ENCODE measurements at places on chromosomes 7 and 10. TPM values are rescaled to one million over a fixed set of nuclear protein-coding genes. Genes with fewer than 3 reads are reported as not detected.
A peak's percentile ranks its signal among the peaks of the same experiment; 100 is the strongest.

DNA sequence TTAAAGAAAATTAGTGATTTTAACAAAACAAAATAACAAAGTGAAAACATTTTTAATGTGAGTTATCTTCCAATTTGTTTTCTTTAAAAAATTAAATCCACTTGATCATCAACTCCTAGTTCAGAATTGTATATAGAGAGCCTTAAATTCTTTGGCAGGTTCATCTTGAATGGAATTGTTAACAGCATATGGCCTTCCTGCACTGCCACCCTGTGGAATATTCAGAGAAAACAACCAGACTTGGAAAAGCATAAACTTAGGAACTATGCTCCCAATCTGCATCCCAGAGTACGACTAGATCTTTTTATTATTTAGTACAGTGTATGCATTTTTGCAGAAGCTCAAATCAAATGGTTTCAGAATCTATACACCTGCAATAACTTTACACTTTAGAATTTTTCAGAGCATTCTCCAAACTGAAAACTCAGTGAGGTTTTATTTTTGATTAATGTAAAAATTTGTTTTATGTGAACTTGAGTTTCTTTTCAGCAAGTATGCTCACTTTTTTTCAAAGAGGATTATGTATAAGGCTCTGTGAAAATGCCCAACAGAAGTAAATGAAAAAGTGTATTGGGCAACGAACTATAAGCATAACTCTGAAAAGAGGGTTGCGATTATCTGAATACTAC is 44.9 kb upstream of the ANK3 start:
- DNase-seq: peak; percentile 50

DNA sequence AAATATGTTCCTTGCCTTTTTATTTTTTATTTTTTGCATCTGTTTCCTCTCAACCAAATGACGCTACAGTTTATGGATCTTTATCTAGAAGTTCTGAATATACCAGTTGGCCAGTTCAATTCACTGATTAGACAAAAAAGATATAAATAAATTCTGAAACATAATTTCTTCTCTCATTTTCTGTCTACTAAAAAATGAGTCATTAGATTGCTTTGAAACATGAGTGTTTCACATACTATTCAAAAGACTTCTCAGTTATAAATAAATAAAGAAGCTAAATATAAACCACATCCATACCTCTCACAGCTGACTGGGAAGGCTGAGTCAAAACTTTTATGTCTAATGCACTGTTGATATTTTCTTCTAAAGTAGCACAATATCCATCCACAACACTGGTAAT is 97.6 kb upstream of the GPR22 start:
- DNase-seq: no peak

DNA sequence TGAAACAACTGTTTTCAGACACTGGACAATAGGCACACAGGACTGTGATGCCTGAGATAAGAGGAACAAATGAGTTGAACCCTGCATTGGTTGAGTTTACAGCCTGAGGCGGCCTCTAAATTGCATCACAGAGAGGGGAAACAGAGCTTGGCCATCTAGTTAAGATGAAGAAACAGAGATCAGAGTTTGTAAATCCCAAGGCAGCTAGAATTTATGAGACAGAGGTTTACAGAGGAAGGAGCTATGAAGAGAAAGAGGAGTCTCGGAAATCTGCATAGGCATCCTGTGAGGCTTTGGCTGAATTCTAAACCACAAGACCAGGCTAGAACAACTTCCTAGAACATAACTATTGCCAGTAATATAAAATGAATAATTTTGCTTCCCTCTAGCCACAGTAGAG is 41.0 kb upstream of the OIT3 start:
- DNase-seq: no peak

DNA sequence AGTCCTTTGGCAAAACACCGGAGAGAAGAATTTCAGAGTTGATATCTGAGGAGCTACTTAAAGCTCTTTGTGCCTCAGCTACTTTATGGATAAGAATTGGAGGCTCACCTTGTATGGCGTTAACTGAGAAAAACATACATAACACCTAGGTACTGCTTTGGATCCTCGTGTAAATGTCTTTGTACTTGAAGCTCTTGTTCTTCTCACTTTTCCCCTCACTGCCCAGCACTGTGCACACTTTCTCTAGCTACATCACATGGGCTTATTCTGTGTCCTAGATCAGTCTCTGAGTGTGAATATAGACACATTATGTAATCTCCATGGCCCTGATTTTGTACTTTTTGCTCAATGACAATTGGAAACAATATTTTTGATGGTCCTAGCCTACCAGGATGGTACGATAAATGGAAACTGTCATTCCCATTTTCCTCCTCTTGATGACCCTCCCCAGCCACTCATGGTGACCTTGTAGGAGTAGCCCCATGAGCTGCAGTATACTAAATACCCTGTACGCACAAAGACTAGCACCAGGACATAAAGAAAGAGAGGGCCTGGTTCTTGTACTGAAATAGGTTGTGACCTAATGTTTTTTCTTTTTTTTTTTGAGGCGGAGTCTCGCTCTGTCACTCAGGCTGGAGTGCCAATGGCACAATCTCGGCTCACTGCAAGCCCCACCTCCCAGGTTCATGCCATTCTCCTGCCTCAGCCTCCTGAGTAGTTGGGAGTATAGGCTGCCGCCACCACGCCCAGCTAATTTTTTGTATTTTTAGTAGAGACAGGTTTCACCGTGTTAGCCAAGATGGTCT is 22.1 kb downstream of the STAMBPL1 start:
- DNase-seq: no peak

GRCh38 chr10:88791924-88792323 is 10.6 kb upstream of the LIPM start:
- no peak for DNase-seq

DNA sequence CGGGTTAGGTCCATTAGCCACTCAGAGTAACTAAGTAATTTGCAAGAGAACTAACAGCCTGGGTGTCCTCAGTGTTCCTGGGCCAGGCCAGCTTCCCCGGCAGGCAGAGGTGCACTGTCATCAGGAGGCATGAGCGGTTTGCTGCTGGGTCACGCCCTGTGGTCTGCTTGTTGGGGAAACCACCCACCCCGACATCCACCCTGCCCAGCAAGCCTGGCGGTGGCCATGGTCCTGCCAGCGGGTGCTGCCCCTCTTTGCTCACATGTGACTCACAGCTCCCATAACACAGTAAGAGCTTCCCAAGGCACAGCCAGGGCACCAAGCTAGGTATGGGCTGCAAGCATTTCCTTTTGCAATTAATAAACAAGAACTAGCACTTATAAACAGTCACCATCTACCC is 75.9 kb downstream of the RGS10 start:
- no peak for DNase-seq

DNA sequence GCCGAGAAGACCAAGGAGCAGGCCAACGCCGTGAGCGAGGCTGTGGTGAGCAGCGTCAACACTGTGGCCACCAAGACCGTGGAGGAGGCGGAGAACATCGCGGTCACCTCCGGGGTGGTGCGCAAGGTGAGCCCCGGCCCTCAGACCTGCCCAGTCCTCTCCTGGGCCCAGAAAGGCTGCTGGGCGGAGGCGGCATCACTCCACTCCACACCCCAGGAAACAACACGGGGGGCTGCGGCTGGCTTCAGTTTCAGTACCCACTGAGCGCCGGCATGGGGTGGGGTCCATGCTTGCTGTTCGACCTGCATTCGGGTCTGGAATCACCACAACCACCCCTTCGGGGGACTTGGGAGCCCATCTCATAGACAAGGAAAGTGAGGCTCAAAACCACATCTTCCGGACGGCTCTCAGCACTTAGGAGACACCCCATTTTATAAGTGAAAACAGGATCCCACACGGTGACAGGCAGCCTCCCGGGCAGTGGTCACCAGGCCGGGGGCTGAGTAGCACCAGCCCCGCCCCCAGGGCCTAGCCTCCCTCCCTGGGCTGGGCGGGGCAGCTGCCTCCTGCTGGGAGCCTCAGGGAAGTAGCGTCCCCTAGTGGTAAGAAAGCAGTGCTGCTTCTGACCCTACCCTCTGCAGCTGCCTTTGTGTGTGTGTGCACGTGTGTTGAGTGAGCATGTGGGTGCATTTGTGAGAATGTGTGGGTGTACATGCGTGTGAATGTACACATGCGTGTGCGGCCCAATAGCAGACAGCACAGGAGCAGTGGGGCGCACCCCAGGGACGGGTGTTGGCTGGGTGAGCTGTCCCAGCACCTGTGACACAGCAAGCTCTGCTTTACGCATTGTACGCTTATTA is 1.8 kb downstream of the SNCG start:
- DNase-seq: no peak

DNA sequence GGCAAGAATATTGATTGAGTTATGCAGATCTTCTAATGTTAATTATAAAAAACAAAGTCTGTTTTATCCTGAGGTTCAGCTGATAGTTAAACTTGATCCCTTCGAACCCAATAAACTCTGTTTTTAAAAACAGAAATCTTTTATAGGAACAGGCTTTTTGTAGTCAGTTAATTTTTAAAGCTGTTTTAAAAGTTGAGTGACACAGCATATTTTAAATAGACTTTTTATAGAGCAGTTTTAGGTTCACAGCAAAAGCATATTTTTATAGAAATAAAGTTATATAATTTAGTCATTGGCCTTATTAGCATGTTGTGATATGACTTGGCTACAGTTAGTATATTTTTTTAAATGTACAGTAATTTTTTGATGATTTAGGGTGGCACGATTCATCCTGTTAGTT is 11.1 kb downstream of the FOXK1 start:
- no peak for DNase-seq

The LLCFC1 gene
- polyA plus RNA-seq: 0.32 TPM

DNA sequence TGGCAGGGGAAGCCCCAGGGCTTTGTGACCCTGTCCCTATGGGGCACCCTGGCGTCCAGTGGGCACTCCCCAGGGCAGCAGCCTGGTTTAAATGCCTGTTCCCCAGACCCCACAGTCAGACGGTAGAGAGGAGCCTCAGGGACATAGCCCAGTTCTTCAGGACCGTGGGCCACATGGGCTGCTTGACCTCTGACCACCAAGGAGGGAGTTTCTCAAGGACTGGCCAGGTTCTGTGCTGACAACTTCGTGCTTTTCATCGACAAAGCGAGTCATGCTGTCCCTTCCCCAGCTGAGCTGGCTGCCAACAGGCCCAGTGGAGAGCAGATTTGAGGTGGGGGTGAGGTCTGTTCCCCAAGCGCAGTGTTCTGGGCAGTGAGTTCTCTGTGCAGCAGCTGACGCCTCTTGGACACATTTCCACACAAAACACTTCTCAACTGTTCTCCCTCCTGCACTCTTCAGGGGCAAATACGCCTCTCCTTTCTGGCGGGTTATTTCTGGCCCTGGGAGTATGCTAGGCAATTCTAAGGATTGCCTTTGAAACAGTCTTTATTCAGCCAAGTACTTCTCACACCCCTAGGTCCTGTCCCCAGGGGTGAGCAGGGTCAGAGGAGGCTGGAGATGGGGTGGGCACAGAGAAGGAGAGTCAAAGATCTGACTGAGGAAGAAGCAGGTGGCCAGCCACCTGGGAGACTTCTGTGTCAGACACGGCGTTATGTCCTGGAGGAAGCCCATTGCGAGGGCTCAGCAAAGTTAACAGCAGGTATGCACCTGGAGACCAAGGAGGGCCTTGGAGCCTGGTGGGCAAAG is 57.3 kb upstream of the CAMK2B start:
- DNase-seq: no peak
